Panc1 (cell line): ENCODE measurements at places on chromosomes 7 and 10. TPM values are rescaled to one million over a fixed set of nuclear protein-coding genes. Genes with fewer than 3 reads are reported as not detected.

TWIST1 gene
- not detected for total RNA-seq

CD36 gene
- total RNA-seq: 0.46 TPM

TMEM213 gene
- not detected for total RNA-seq

DNA sequence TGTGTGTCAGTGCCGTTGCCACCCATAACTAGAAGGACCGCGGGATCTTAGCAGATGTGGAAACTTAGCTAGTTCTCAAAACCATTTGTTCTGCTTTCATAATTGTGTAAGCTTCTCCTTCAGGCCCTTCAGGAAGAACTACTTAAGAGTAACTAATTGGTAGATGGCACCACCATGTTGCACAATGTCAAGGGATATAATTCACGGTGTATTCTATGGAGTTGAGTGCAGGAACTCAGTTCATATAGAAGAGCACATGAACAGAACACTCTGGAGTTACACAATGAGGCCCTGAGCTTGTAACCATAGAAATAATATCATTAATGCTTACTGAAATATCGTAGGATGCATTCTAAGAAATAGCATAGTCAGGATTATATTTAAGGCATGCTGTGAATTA, 126.5 kb upstream of the GAD2 start:
- no peak for DNase-seq

DNA sequence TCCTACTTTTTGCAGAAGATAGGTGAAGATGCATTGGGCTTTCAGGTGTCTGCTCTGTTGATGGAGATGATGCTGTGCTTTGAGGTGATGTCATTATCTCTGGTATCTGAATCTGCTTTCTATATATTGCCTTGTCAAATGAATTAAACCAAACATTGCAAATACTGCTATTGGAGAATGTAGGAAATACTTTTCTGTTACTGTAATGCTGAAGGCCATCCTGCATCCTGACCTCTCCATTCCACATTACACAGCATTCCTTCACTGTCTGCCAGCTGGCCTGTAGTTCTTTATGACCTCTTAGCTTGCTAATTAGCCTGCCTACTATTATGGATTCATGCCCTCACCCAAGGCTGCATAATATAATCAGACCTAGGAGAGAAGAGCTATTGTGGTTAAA, 73.2 kb downstream of the VCL start:
- no peak for DNase-seq

- no peak for DNase-seq
These were observed 238.4 kb downstream of the DIP2C start for GRCh38 chr10:451021-451471.

DNA sequence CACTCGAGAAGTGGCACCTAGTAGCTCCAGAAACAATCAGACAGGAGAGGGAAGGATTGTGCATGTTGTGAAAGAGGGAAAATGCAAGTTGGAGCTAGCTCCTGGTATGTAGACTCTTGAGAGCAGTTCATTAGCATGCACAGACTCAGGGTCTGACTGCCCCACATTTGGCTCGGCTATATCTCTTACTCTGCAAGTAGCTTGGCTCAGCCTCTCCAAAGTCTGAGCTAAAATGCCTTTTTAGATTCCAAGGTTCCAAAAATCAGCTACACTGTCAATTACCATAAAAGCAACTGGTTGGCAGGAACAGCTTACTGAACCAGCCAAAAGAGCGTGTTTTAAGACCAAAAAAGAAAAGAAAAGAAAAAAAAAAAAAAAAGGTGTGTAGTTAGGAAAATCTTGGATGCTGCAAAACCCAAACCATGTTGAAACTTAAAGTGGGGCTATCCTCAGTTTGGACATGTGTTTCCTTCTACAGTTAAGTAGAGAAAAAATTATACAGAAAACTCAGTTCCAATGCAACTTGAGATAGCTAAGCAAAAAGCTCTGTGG, 65.5 kb downstream of the MKX start:
- no peak for DNase-seq
